ENCODE measurements at places on chromosomes 12 and 14.

GRCh38 chr12:68800294-68800693, 7.7 kb upstream of the MDM2 start:
- DNase-seq: no peak

GRCh38 chr12:89427508-89428156, 75.3 kb upstream of the DUSP6 start:
- DNase-seq: peak; percentile 84

- no peak for DNase-seq
Measured at GRCh38 chr12:60201891-60202290, 606.1 kb downstream of the SLC16A7 start.

GRCh38 chr14:98056946-98057345, 1215.1 kb downstream of the BCL11B start:
- DNase-seq: no peak

GRCh38 chr14:89387922-89388685, 28.9 kb downstream of the FOXN3 start:
- DNase-seq: no peak

GRCh38 chr14:22640192-22640591, 4.0 kb downstream of the OR6J1 start:
- no peak for DNase-seq

- DNase-seq: no peak
Measured at GRCh38 chr12:47147739-47148138, 68.0 kb upstream of the AMIGO2 start.

DNA sequence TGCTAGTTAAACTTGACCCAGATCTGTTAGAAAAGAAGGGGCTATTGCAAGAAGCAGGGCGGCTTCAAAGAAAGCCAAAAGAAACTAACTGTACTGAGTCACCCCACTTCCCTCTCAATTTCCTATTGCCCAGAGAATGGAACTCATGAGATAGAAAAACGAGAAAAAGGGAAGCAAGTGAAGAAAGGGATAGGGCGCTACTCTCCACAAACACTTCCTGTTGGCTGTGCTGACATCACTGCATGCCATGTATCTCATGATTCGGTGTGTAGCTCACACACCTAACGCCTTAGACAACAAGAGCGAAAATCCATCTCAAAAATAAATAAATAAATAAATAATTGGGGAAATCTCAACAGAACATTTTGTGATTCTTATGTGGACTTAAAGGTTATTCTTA, 13.0 kb upstream of the P2RX4 start:
- peak; percentile 84 for DNase-seq

- DNase-seq: no peak
Measured at GRCh38 chr12:93753285-93753684, 76.1 kb downstream of the CRADD start.

GRCh38 chr12:45034861-45035265, 16.0 kb downstream of the DBX2 start:
- DNase-seq: no peak

DNA sequence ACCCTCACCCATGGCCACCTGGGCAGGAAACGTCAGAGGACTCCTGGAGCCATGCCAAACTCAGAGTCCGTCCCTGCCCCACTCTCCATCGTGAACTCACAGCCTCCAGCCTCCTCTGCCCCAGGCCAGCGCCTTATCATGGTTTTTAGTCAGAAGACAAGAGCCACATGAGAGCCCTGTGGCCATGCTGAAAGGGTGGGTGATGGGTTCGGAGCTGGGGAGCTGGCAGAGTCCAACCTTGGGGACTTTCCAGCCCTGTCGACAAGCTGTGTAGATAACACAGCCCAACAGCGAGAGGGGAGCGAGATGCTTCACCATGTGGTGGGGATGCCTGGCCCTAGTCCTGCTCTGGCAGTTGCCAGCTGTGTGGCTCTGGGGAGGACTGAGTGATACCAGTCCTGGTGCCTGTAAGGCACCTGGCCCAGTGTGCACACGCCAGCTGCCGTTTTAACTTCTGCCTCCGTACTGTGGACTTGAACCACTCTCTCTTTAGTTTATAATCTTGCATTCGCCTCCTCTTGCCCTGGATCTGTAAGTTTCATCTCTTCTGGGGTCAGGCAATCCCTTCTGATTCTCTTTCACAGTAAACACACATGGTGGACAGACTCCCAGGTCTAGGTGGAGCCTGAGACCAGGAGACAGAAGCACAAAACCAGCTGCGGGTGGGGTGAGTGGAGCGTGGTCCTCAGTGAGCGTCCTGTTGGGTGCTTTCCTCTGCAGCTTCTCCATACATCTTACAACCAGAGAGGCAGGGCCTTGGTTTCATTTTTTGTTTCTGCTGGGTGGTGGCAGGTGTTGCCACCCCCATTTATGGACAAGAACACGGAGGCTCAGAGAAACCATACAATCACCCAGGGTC, 55.3 kb downstream of the RIN3 start:
- DNase-seq: no peak

DNA sequence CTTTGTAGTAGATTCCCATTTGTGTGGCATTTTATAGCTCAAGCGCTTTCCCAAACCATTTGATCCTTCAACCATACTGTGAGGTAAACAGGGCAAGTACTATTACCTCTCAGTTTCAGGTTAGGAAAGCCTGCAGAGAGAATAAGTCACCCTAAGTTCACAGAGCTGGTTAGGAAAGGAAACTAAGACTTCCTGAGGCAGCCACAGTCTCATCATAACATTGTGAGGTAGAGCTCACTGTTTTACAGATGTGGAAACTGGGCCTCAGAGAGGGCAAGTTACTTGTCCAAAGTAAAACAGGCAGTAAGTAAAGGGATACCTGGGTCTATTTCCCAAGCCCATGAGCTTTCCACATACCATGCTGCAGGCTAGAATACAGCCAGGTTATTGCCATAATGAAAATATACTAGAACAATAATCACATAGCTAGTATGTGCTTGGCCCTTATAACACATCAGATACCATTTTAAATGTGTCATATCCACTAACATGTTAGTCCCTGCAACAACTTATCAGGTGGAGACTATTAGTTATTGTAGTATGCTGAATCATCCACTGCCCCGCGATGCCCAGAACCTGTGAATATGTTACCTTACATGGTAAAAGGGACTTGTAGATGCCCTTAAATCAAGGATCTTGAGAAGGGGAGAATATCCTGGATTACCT, 150.9 kb upstream of the GRIP1 start:
- DNase-seq: no peak

GRCh38 chr12:12899530-12900380, 8.4 kb downstream of the GPRC5A start:
- peak; percentile 68 for DNase-seq

GRCh38 chr14:50030036-50030435, 86.3 kb downstream of the VCPKMT start:
- peak; percentile 77 for DNase-seq

- DNase-seq: no peak
Measured at GRCh38 chr14:105858676-105859025, 332.3 kb downstream of the TMEM121 start.

DNA sequence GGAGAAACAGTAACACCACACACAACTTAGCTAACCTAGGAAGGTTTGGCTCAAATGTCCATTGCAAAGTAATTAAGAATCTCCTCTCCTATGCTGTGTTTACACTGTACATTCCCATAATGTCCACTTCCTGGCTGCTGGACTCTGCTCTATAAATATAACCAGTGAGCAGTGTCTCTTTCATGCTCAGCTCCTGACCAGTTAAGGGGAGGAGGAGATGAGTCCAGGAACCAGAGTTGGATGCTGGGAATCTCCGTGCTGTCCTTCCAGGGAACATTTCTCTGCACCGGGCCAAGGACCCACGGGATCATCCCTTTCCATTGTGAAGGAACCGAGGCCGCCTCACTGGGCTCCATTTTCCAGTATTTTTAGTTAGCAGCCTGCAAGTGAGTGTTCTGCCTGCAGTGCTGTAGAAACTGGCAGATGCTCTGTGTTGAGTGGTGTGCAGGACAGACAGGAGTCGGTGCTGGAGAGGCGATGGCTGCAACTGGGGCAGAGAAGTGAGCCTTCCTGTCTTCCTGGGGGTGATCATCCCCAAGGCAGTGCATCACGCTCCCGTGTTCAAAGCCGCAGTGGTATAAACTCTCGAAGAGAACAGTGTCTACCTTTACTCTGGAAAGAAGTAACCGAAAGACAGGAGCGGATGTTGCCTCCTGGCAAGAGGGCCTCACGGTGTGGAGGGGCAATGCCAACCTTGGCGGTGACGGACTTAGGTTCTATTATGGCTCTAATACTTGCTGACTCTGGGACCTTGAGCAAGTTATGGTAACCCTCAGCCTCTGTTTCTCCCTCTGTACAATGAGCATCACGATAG, 195.5 kb downstream of the CACNA1C start:
- DNase-seq: no peak

- DNase-seq: no peak
Measured at GRCh38 chr12:23140710-23141109, 515.7 kb downstream of the ETNK1 start.

- DNase-seq: no peak
Measured at GRCh38 chr12:131195796-131196195, 242.1 kb downstream of the ADGRD1 start.

GRCh38 chr14:83208341-83208740, 1674.7 kb upstream of the SEL1L start:
- peak; percentile 1 for DNase-seq

DNA sequence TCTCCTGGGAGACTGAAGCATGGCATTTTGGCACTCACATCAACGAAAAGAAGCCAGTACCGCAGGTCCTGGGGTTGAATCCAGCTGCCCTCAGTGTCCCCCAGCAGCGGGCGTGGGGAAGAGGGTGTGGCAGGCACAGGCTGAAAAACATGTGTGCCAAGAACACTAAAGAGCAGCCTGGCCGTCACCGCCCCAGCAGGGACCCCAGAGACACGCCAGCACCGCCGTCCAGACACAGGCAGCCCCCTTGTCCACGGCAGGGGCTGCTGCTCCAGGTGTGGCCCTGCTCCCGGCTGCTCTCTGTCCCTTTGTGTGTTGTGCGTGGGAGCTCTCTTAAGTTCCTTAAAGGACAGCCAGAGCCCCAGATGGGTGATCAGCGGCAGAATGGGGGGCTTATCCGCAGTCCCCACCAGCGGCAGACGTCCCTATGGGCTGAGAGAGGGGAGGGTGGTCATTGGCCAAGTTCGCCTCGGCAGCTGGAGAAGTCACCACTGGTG, 556 bp downstream of the PHETA1 start:
- peak; percentile 35 for DNase-seq

DNA sequence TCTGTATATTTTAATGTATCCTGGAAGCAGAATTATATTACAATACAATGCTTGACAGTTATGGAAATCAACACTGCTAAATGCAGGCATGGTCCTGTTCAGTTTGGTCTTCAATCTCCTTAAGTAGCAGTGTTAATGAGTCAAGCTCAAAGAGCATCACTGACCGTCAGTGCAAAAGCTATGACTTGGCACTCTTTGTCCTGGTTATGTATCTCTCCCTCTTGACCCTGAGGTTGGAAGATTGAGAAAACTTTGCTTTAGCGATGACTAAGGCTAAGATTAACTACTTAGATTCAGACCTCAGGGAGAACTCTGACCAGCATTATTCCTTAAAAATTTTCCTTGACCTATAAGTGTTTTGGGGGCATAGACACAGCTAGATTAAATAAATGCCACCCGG, 10.9 kb downstream of the CLEC7A start:
- DNase-seq: peak; percentile 77

DNA sequence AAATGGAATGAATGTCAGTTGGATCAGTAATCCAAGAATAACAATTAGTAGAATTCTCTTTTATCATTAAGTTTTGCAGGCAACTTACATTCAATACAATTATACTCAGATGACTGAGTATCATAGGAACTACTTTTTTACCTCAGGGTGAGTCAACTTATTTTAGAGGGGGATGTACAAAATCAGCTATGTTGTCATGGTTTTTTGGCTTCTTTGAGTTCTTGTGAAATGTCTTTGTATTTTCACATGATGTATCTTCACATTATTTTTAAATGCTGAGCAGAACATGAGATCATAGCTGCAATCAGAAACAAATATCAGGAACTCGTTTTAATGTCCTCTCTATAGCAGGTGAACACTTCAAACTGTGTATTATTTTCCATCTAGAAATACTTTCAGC, 65.3 kb upstream of the PTPRR start:
- no peak for DNase-seq

DNA sequence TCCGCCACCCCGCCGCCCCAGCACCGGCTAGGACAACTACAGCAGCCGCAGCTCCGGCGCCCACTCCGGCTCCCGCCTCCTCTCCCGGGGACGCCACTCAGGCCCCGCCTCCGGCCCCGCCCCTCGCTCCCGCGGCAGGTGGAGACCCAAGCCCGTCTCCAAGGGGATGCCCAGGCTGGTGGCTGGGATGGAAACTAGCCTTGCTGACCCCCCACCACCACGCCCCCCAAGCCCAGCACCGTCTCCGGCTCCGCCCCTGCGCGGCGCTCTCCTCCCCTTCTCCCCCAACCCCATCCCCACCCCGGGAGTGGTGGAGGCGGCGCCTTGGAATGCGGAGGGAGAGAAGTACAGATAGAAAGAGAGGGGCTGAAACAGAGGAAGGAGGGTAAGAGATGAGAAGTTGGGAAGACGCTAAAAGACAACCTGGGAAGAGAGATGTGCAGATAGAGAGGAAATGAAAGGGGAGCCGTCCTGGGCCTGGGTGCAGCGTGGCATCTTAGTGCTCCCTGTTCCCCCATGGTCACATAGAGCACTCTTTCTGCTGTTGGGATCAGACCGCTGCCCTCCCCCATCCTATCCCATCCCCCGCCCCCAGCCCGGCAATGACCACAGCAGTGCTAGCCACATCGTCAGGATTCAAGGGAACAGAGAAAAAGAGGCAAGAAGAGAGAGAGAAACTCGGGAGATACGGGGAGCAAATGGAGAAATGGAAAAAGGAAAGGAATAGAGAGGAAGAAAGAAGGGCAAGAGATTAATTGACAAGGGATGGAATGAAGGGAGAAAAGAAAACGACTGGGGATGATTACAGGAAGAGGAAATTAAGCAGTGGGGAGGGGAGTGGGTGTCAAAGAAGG, at the start of gene ITGA7:
Gene ITGA7 (minus strand): TSS at position 64 of the 854 bp plus-strand sequence. CDS start 222 bp downstream, outside the sequence.
- no peak for DNase-seq

GRCh38 chr14:24422694-24423601, 6.5 kb downstream of the CBLN3 start:
- DNase-seq: no peak

DNA sequence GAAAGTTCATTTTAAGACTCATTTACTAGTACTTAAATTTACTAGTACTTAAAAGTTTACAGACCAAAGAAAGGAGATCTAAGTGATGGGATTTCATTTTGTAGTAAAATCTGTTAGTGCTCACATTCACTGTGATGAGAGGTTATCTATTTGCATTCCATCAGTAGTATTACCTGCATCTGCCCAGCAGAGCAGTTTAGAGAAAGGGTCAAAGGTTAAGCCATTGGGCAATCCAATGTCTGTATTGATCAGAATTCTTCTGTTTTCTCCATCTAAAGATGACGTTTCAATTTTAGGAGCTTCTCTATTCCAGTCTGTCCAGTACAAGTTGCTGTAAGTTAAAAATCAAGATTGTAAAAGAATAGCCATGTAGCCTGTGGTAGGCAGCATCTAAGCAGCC, 18.3 kb downstream of the RTRAF start:
- no peak for DNase-seq

DNA sequence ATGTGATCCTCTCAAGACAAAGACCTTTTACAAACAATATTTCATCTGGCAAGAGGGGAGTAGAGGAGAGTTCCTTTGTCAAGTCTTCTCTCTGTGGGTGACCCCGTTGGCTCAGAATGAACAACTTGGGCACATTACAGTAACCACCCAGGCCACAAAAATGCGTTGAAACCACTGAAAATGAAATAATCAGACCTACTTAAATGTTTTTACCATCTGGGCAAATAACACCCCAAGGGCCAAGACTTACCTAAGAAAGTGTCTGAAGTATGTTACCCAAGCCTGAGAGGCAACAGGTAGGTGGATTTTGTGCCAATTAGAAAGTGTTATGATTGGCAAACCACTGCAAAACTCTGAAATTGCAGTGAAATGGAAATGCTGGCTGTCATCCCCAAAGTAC, 1.3 kb downstream of the TC2N start:
- DNase-seq: no peak

GRCh38 chr12:19515179-19515578, 75.9 kb downstream of the AEBP2 start:
- DNase-seq: no peak

Measured in suppressor macrophage (primary cell).